Lung (tissue), 17 donors: ENCODE measurements at places on chromosomes 16 and 17. TPM values are rescaled to one million over a fixed set of nuclear protein-coding genes. Genes with fewer than 3 reads are reported as not detected.
A peak's percentile ranks its signal among the peaks of the same experiment; 100 is the strongest.

DNA sequence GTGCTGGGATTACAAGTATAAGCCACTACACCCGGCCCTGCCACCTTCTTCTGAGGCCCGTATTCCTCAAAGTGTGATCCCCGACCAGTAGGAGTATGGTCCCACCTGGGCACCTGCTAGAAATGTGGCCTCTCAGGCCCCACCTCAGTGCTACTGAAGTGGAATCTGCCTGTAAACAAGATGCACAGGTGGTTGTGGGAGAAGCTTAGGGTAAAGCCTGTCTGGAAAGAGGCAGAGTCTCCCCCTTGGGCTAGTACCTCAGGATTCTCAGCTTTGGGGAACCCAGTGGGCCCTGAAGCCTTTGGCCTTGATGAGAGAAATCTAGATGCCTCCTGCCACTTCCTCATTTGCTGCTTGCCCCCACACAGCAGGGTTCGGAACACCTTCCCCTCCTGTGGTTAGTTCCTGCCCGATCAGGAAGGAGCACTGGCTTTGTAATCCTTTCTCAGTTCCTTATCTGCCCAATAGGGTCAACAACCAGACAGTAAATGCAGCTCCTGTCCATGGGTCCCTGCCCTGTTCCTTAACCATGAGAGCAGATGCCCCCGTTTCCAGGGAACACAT is 25.2 kb downstream of the TK2 start:
- H3K36me3 ChIP-seq = peaks cover 4% of the 10 kb centered on the region
- peak overlapping the region; percentile 71 for H3K27ac ChIP-seq
- no peaks in the 10 kb centered on the region for H3K27me3 ChIP-seq
- no peak overlapping the region for H3K4me3 ChIP-seq
- DNase-seq = no peak

The GNGT2 gene
- 1.8 TPM for total RNA-seq

GRCh38 chr17:56983366-56983765 is 5.4 kb downstream of the SCPEP1 start:
- H3K36me3 ChIP-seq = peaks cover 20% of the 10 kb centered on the region
- DNase-seq = no peak
- H3K27ac ChIP-seq = no peak overlapping the region
- no peak overlapping the region for H3K4me3 ChIP-seq

DNA sequence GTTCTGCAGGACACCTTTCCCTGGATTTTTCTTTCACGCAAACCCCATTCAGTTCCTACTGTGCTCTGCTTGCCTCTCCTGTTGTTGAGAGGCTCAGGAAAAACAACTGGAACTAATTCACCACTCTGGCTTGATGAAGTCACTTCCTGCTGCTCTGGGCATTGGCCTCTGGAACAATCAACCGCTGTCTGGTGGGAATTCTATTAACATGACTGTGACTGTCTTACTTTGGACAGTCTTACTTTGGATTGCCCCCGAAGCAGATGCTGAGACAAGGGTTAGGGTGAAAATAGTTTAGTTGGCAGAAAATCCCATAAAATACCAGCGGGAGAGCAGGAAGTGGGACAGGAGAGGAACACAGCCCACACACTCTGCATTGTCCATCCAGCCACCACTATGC is 90.0 kb upstream of the HSBP1 start:
- no peaks in the 10 kb centered on the region for H3K4me1 ChIP-seq
- H3K36me3 ChIP-seq = no peaks in the 10 kb centered on the region
- DNase-seq = no peak
- H3K4me3 ChIP-seq = no peak overlapping the region

- no peak overlapping the region for H3K4me3 ChIP-seq
- H3K36me3 ChIP-seq = peaks cover 19% of the 10 kb centered on the region
- H3K4me1 ChIP-seq = no peaks in the 10 kb centered on the region
Observed at GRCh38 chr17:37605081-37605480, 4.1 kb downstream of the SYNRG start.
